Suprapubic skin (tissue), 4 donors: ENCODE measurements at places on chromosomes 16 and 17.
A peak's percentile ranks its signal among the peaks of the same experiment; 100 is the strongest.

- DNase-seq = no peak
Observed at GRCh38 chr17:77696721-77697460, 261.6 kb upstream of the TNRC6C start.

GRCh38 chr17:65055708-65056638 lies 567 bp downstream of the GNA13 start:
- peak; percentile 87 for DNase-seq

GRCh38 chr16:22623351-22623781 lies 112.7 kb downstream of the NPIPB5 start:
- no peak for DNase-seq

DNA sequence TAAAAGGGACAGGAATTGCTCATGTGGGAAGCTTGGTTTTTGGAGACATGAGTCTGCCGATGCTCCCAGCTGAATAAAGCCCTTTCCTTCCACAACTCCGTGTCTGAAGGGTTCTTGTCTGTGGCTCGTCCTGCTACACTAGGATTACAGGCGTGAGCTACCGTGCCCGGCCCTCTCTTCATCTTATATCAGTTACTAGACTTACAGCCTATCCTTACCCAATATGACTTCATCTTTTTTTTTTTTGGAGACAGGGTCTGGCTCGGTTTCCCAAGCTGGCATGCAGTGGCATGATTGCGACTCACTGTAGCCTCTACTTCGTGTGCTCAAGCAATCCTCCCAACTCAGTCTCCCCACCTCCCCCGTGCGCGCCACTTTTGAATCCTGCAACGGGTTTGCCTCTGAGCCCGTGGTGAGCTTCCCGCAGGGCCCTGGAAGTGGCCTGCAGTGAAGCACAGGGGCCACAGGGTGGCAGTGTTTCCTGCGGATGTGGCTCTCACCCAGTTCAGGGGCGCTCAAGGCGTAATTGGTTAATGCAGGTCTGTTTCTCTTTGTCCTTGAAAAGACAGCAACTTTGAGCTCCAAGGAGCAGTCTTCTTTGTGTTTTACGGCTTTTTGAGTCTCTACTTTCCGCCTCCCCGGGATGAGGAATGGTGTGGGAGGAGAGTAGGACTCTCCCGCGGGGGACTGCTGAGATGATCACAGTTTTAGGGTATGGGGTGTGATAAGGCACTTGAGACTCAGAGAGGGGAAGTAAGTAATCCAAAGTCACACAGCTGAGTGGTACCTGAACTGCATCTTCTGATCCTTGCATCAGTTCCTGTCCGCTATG lies 22.7 kb upstream of the GPRC5B start:
- DNase-seq = no peak

- DNase-seq = peak; percentile 61
Observed at GRCh38 chr17:6079155-6079888, 9.1 kb downstream of the WSCD1 start.
